ENCODE measurements at places on chromosomes 16 and 17. TPM values are rescaled to one million over a fixed set of nuclear protein-coding genes. Genes with fewer than 3 reads are reported as not detected.

DNA sequence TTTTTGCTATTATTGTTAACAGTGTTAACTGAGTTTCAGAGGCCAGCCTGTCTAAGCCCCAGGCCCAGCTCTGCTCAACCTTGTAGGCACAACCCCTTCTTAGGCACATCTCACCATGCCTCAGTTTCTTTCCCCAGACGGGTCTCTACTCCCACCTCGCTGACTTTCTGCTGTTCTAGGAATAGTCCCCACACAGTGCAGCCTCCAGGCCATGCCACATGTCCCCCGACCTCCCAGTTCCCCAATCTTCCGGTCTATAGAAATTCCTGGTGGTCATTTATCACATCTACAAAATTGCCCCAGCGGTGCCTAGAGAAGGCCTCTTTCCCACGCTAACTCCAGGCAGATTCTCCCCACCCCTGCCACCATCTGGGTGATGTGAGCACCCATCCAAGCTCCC lies 34.8 kb downstream of the ADGRG5 start:
- no peak for DNase-seq

- DNase-seq: no peak
Measured at GRCh38 chr17:34384271-34384670, 21.2 kb upstream of the CCL1 start.

- DNase-seq: no peak
Measured at GRCh38 chr17:80360396-80360795, 54.6 kb upstream of the ENDOV start.

Gene KCNJ18
- total RNA-seq: not detected

- DNase-seq: no peak
Measured at GRCh38 chr17:30476726-30477082, 504 bp upstream of the GOSR1 start.

Data from H7 (cell line).